ENCODE measurements at places on chromosomes 4 and X.

GRCh38 chr4:57053508-57053907 lies 56.7 kb downstream of the IGFBP7 start:
- no peak for DNase-seq

DNA sequence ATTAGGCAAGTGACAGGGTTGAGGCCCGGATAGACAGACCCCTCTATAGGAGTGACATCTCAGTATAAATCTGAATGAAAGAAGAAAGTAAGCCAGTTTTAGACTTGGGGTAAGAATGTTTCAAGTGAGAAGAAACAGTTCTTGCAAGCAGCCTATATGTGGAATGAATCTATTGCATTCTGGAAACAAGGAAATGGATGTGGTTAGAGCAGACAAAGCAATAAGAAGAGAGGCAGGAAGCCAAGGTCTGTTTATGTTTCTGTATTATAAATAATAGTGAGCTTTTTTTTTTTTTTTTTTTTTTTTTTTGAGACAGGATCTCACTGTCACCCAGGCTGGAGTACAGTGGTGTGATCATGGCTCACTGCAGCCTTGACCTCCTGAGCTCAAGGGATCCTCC lies 255.8 kb downstream of the UNC5C start:
- no peak for DNase-seq

- DNase-seq = no peak
Measured at GRCh38 chrX:100643212-100643611, 787 bp upstream of the SRPX2 start.

DNA sequence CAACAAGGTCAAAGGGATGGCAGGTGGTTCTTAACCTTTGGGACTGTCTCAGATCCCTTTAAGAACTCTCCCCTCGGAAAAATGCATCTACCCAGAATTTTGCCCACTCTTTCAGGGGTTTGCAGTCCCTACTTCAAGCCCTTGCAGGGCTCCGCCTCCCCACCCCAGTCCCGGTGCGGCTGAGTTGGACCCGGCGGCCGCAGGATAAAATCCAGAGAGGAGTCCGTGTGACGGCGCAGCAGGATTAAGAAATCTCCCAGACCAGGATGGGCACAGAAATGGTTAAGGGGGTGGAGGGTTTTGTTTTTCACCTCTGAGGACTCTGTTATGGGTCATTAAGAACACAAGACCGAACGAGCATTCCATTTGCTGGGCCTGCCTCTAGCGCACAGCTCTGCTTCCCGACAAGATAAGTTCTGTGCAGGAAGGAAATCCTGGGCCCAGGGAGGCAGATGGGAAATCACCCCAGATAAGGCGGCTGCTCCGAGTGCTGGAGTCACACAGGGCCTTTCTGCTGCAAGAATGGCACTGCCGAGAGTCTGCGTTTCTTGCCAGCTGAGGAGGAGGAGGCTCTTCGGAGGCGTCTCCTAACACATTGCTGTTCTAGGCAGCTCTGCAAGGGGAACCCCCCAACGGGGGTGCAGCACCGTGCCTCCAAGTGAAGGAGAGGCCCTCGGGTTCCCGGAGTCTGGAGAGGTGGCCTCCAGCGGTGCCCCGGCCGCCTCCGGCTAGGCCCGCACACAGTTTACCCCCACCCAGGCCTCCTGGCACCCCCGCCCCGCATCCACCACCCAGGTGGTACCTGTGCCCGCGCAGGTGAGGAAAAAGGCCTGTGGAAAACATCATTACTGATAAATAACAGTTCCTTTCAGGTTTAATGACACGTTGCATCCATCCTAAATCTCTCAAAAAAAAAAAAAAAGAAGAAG lies 277.6 kb downstream of the BCOR start:
- no peak for DNase-seq

DNA sequence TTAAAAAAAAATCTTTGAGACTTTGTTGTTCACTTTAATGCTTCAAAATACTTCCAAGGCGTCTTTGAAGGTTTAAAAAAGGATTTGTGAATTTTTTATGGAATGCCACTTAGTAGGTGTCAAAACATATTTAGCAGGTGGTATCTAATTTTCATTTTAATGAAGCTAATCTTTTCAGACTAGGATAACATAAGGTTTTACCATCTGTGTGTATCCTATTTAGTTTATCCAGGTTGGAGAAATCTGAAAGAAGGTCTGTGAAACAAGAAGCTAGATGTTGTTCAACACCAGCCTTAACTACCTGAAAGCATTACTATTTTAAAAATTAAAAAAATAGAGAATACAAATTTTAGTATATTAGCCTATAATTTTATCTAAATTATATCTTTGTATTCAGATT lies 193.4 kb downstream of the GRID2 start:
- DNase-seq = no peak

DNA sequence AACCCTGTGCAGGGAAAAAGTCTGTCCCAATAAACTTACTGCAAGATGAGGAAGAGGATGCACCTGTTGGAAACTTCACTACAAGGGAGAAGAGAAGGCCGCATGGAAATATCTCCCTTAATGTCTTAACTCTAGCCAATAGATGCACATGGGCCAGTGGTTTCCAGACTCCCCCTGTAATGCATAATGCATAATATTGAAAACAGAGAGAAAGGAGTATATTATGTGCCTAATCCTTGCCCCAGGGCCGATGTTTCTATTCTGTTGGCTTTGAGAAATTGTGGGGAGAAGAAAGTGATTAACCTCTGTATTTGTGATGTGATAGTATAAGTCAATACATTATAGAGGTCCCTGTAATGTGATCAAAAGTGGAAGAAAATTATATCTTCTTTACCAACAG lies 37.2 kb downstream of the INTS12 start:
- no peak for DNase-seq

- DNase-seq = no peak
Measured at GRCh38 chr4:15521442-15522039, 51.9 kb downstream of the CC2D2A start.

DNA sequence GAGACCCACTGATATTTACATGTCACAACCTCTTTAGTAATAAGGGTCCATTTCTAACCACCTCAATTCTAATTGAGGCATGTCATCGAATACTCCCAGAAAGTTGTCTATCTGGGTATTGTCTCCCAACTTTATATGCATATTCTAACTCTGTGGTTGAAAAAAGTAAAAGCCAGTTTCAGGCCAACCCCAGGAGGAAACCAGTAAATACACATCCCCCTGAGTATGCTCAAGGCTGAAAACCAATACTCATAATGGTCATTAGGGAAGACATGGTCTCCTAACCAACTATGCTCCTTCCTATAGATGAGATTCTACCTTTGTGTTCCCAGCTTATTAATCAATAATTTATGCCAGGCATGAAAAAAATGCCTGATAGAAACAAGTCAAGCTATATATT lies 96.6 kb downstream of the SH3KBP1 start:
- no peak for DNase-seq

DNA sequence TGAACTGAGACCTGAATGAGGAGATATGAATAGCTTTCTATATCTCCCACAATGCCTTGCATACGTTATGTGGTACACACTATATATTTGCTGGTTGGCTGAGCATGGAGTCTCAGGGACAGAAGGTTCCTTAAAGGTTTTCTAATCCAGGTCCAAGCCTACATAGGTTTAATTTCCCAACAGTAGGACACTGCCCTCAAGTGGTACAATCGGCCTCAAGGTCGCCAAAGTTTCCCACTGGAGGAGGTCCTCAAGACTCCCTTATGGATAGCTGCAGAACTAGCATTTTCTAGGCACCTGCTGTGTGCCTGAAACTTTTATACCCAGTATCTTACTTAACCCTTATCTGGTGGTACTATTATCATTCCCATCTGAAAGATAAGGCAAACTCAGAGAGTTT lies 21.0 kb upstream of the EFNB1 start:
- no peak for DNase-seq

DNA sequence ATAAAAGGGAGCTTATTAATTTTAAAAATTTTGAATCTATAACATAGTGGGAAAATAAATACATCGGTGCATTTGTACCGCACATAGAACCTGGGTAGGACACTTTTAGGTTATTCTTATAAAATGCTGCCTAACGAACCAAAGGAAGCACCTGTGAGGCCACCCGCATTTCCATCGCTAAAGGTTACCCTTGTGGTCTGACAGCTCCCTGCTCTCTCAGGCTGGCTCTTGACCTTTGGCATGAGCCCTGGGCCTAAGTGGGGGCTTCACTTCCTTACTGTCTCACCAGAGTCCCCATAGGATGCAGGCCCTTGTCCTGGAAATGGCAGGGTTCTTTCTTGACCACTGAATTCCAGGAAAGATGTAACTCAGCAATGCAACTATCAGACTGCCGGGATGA lies 46.0 kb downstream of the HADH start:
- DNase-seq = no peak

GRCh38 chr4:185598846-185599552 lies 63.7 kb upstream of the PDLIM3 start:
- DNase-seq = no peak

- DNase-seq = no peak
Measured at GRCh38 chr4:98838977-98839618, 89.8 kb downstream of the EIF4E start.

DNA sequence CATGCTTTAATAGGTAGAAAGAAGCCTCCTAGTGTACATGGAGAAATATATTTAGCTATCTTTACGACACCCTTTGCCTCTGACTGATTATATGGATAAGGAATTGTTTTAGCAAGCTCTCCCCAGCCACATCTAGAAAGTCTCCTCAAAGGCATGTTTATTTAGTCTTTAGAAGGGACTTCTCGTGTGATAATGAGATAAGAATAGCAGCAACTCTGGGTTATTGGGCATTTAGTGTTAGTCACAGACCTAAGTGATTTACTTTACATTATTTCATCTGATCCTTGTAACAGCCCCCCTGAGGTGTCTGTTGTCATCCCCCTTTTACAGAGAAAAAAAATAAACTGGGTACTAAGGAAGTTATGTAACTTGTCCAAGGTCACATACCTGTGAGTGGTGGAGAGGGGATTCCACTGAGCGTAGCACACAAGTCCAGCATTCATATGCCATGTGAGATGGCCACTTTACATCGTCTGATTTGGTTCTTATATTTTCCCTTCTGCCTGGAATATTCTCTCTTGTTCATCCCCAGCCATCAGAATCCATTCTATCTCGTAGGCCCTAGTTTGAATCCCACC lies 77.7 kb downstream of the TSPAN7 start:
- DNase-seq = no peak

DNA sequence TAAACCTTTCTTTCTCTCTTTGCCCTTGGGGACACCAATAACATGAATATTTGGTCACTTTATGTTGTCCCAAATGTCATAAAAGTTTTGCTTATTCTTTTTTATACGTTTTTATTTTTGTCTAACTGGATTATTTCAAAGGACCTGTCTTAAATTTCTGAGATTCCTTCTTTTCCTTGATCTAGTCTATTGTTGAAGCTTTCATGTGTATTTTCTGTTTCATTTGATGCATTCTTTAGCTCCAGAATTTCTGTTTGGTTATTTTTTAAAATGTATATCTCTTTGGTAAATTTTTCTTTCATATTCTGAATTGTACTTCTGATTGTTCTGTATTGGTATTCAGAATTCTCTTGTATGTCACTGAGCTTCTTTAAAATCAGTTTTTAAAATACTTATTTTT lies 88.3 kb downstream of the PTCHD1 start:
- DNase-seq = no peak

DNA sequence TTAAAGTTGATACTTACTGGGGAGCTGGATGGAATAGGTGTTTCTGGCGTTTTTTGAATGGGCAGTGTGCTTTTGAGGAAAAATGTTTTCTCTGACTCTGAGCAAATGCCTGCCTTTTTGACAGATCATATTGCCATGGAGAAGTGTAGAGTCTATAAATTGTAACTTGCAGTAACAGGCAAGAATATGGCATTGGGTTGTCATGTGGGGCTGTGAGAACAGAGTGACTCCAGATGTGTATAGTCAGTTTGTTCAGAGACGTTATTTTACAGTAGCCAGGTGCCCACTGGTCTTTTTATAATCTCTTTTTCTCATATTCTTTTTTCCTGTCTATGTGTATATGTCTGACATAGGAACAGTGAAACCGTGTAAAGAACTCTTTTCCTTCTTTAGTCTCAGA lies 40.8 kb downstream of the RAPGEF2 start:
- no peak for DNase-seq

GRCh38 chr4:142565771-142566170 lies 280.3 kb downstream of the INPP4B start:
- no peak for DNase-seq

GRCh38 chr4:6313216-6313615 lies 43.6 kb downstream of the WFS1 start:
- no peak for DNase-seq

DNA sequence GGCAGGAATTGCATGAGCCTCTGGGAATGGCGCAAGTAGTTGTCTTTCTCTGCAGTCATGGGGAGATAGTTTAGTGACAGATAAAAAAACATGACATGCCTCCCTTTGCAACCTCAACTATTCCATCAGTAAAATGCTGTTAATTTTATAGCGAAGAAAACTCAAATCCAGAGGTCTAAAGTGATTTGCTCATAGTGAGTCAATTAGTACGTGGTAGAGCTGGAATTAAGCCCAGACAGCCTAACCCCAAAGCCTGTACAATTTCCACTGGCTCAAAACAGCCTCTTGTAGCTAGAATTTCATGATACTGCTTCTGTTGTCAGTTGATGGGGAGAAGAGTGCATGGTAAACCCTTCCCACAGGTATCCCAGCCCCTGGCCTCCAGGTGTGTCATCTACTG lies 81.3 kb upstream of the TRPC5 start:
- no peak for DNase-seq

- DNase-seq = no peak
Measured at GRCh38 chr4:54277691-54278090, 48.6 kb downstream of the PDGFRA start.
